ENCODE measurements at places on chromosomes 11 and 22. TPM values are rescaled to one million over a fixed set of nuclear protein-coding genes. Genes with fewer than 3 reads are reported as not detected.
A peak's percentile ranks its signal among the peaks of the same experiment; 100 is the strongest.

DNA sequence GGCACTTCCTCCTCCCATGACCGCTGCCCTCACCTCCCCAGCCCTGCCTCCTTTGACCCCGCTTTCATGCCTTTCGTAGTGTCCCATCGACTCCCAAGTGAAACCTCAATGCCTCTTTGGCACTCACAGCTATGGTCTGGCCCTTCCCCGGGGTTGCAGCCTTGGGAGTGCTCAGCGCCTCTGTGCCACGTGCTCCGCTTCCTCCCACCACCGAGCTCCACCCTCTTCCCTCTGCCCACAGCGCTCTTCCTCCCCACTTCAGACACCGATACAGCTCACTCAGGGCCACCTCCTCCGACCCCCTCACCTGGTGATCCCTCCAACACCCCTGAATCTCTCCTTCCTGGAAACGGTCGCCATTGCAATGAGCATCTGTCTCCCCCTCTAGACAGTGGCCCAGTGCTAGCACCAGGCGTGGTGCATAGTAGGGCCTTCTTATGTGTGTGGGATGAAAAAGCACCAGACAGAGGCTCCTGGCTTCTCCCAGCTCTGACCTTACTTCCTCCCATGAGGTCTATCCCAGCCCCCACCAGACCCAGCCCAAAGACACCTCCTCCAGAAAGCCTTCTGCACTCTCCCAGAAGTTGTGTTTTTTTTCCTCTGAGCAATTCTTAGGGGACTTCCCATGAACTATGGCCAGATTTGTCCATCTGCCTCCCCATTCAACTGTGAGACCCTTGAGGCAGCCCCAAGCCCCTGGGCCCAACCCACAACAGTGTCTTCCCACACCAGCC, 16.4 kb upstream of the SCGB1A1 start:
- no peaks in the 10 kb centered on the region for H3K27me3 ChIP-seq
- no peaks in the 10 kb centered on the region for H3K36me3 ChIP-seq
- no peak overlapping the region for H3K4me3 ChIP-seq
- no peak for DNase-seq
- no peak overlapping the region for H3K27ac ChIP-seq

DNA sequence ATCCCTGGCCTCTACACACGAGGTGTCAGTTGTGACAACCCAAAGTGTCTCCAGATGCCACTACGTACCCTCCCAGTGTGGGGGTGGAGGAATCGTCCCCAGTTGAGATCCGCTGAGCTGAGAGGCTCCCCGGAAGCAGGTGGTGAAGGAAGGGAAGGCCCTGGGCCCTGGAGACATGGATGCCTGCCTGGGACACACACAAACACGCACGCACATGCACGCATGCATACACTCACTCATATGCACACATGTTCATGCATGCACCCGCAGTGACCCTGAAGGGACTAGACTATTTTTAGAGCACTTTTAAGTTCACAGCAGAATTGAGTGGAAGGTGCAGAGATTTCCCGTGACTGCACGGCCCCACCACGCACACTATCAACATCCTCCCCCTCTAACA, 50.9 kb downstream of the PARVB start:
- H3K36me3 ChIP-seq = no peaks in the 10 kb centered on the region
- no peak overlapping the region for H3K27ac ChIP-seq
- no peak for DNase-seq
- no peak overlapping the region for H3K4me3 ChIP-seq
- no peaks in the 10 kb centered on the region for H3K4me1 ChIP-seq

GRCh38 chr11:126421271-126421671, 65.8 kb downstream of the ST3GAL4 start:
- H3K27me3 ChIP-seq = peaks cover 41% of the 10 kb centered on the region
- H3K4me3 ChIP-seq = no peak overlapping the region
- no peak for DNase-seq
- peaks cover 9% of the 10 kb centered on the region for H3K4me1 ChIP-seq
- no peaks in the 10 kb centered on the region for H3K36me3 ChIP-seq
- H3K27ac ChIP-seq = no peak overlapping the region

- DNase-seq = no peak
- no peaks in the 10 kb centered on the region for H3K27me3 ChIP-seq
- peaks cover 5% of the 10 kb centered on the region for H3K4me1 ChIP-seq
- no peak overlapping the region for H3K4me3 ChIP-seq
- no peak overlapping the region for H3K27ac ChIP-seq
Observed at GRCh38 chr11:72425053-72425980, 9.0 kb downstream of the CLPB start.

DNA sequence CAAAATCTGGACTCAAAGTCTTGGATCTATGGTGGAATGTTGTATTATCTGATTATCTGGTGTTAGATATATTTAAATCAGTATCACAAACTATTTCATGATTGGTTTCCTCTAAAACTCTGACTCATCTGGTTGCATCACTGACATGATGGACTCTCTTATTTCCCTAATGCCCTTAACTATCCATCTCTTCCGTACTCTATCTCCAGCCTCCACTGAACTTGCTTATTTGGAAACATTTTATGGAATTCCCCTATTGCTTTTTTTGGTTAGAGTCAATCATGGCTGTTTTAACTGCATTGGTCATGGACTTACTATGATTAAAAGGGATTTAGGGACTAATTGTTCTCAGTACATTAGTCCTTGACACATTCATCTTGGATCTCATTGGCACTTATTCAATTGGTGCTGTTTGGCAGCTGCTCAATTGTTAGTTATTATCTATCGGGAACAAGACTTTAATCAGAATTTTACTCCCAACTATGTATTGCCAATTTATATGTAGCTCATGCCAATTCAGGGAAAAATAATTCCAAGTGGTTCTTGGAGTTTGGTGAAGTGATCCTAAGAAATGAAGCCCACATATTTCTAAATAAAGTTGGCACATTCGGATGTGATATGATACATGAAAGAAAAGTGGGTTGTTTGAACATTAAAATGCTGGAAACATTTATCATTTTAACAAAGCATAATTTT, 942.0 kb upstream of the CCDC90B start:
- no peaks in the 10 kb centered on the region for H3K4me1 ChIP-seq
- no peak for DNase-seq
- H3K27me3 ChIP-seq = no peaks in the 10 kb centered on the region

DNA sequence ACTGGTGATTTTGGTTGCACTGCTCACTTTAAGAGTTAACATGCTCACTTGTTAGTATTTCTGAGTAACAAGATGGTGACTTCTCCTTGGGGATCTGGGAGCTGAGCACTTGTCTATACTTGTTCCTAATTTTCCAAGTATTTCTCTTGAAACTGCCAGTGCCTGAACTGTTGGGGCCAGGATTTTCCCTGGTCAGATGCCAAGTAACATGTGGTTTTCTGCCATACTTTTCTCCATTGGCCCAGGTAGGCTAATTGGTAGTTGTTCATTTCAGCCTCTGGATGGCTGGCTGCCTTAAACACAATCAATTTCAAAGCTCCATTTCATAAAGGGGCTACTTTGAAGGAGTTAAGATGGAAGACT, 35.0 kb downstream of the RNF141 start:
- H3K27me3 ChIP-seq = no peaks in the 10 kb centered on the region
- H3K36me3 ChIP-seq = peaks cover 55% of the 10 kb centered on the region
- no peaks in the 10 kb centered on the region for H3K4me1 ChIP-seq
- no peak overlapping the region for H3K4me3 ChIP-seq

- H3K27ac ChIP-seq = peak overlapping the region; percentile 76
- peak overlapping the region; percentile 2 for H3K4me3 ChIP-seq
- no peaks in the 10 kb centered on the region for H3K27me3 ChIP-seq
- DNase-seq = peak; percentile 74
Observed at GRCh38 chr11:33892906-33893594, 1.2 kb upstream of the LMO2 start.

GRCh38 chr22:49785046-49785521, 42.6 kb downstream of the BRD1 start:
- no peak for DNase-seq
- peaks cover 52% of the 10 kb centered on the region for H3K4me1 ChIP-seq
- peaks cover 59% of the 10 kb centered on the region for H3K36me3 ChIP-seq
- no peak overlapping the region for H3K4me3 ChIP-seq
- H3K27me3 ChIP-seq = no peaks in the 10 kb centered on the region

DNA sequence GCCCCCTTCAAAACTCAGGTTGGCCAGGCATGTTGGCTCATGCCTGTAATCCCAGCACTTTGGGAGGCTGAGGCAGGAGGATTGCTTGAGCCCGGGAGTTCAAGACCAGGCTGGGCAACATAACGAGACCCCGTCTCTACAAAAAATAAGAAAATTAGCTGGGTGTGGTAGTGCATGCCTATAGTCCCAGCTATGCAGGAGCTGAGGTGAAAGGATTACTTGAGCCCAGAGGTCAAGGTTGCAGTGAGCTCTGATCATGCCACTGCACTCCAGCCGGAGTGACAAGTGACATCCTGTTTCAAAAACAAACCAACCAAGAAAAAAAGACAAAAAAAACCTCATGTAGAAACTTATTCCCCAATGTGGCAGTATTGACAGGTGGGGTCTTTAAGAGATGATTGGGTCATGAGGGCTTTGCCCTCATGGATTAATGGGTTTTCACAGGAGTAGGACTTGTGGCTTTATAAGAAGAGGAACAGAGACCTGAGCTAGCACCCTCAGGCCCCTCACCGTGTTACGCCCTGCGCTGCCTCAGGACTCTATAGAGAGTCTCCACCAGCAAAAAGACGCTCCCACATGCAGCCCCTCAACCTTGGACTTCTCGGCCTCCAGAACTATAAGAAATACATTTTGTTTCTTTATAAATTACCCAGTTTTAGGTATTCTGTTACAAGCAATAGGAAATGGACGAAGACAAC, 22.3 kb downstream of the LAYN start:
- H3K4me1 ChIP-seq = no peaks in the 10 kb centered on the region
- DNase-seq = no peak
- no peaks in the 10 kb centered on the region for H3K36me3 ChIP-seq
- no peak overlapping the region for H3K27ac ChIP-seq

DNA sequence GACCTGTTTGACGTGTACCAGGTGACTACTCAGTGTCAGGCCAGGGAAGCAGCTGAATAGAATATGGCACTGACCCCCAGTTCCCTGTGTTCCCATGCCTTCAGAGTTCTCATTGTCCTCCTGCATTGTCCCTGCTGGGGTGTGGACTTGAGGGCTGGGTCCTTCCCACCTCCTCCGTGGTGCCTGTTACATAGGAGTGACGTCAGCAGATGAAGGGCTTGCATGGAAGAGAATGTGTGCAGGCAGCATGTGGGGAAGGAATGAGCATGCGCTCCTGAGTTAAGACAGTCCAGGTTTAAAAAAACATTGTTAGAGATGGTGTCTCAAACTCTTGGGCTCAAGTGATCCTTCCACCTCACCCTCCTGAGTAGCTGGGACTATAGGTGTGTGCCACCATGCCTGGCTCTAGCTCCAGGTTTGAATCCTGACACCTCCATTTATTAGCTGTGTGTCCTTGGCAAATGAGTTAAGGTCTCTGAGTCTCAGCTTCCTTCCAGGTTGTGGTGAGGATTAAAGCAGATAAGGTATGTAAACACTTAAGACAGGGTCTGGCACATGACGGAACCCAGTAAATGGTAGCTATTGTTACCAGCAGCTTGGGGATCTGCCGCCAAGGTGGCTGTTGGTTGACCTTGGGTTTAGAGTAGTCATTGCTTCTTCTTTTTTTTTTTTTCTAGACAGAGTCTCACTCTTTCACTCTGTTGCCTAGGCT, 7.5 kb upstream of the SOX10 start:
- no peaks in the 10 kb centered on the region for H3K27me3 ChIP-seq
- no peak for DNase-seq
- peaks cover 8% of the 10 kb centered on the region for H3K4me1 ChIP-seq
- no peaks in the 10 kb centered on the region for H3K36me3 ChIP-seq
- H3K4me3 ChIP-seq = no peak overlapping the region

GRCh38 chr11:7004482-7004881, 15.7 kb downstream of the ZNF214 start:
- no peak for DNase-seq
- no peaks in the 10 kb centered on the region for H3K27me3 ChIP-seq
- no peak overlapping the region for H3K4me3 ChIP-seq
- H3K27ac ChIP-seq = no peak overlapping the region
- no peaks in the 10 kb centered on the region for H3K4me1 ChIP-seq
- no peaks in the 10 kb centered on the region for H3K36me3 ChIP-seq

DNA sequence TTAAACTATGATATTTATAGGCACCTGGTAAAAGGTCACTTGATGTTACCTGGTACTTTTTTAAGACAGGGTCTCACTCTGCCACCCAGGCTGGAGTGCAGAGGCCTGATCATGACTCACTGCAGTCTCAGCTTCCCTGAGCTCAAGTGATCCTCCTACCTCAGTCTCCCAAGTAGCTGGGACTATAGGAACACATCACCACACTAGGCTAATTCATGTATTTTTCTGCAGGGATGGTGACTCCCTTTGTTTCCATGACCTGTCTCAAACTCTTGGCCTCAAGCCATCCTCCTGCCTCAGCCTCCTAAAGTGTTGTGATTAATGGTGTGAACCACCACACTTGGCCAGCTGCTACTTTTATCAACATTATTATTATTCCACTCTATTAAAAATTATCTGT, 47.6 kb downstream of the OR4C45 start:
- no peak overlapping the region for H3K27ac ChIP-seq
- no peak for DNase-seq
- H3K27me3 ChIP-seq = no peaks in the 10 kb centered on the region
- no peaks in the 10 kb centered on the region for H3K4me1 ChIP-seq
- no peaks in the 10 kb centered on the region for H3K36me3 ChIP-seq
- no peak overlapping the region for H3K4me3 ChIP-seq

DNA sequence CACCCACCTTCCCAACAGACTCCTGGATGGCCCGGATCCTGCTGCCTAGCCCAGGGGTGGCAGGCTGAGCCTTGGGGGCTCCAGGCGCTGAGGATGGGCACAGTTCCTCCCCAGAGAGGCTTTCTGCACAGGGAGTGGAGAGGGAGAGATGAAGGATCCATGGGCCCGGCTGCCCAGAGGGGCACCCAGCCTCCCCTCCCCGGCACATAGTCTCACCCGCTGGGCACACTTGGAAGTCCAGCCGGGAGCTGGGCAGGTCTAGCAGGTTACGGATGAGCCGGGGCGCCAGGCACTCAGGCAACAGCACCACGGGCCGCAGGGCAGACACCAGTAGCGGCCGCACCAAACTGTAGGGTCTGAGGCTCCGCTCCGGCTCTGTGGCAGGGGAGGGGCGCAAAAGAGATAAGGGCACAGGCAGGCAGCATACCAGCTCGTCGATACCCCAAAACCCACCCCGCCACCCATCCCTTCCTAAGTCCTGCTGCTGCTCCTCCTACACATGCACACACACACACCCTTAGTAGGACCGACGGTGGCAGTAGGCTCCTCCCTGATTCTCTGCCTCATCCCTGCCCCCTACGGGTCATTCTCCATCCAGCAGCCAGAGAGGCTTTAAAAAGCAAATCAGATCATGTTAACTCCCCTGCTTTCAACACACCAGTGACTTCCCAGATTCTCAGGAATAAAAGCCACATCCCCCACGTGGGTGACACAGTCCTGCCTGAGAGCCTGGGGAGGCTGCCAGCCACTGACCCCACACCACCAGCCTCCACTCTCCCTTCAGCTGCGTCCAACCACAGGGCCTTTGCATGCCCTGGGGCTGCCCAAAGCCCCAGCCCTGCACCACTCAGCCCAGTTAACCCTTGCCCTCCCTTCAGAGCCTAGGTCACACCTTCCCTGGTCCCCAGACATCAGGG, 6.5 kb upstream of the MFNG start:
- H3K36me3 ChIP-seq = no peaks in the 10 kb centered on the region
- H3K27ac ChIP-seq = no peak overlapping the region
- H3K27me3 ChIP-seq = no peaks in the 10 kb centered on the region
- H3K4me1 ChIP-seq = no peaks in the 10 kb centered on the region
- H3K4me3 ChIP-seq = no peak overlapping the region
- DNase-seq = peak; percentile 52

- no peaks in the 10 kb centered on the region for H3K4me1 ChIP-seq
Observed at GRCh38 chr11:133808393-133809140, 36.7 kb downstream of the SPATA19 start.

Gene ZBTB16
- 0.18 TPM for total RNA-seq

Gene CYB5R3
- 66.7 TPM for total RNA-seq

Gene MAJIN
- 0.24 TPM for total RNA-seq

Gene UBQLN3
- total RNA-seq = not detected

All from K562 (cell line).